Activated T-cell treated with anti-CD3 and anti-CD28 coated beads for 48 hours (primary cell): ENCODE measurements at places on chromosomes 16 and 17.

DNA sequence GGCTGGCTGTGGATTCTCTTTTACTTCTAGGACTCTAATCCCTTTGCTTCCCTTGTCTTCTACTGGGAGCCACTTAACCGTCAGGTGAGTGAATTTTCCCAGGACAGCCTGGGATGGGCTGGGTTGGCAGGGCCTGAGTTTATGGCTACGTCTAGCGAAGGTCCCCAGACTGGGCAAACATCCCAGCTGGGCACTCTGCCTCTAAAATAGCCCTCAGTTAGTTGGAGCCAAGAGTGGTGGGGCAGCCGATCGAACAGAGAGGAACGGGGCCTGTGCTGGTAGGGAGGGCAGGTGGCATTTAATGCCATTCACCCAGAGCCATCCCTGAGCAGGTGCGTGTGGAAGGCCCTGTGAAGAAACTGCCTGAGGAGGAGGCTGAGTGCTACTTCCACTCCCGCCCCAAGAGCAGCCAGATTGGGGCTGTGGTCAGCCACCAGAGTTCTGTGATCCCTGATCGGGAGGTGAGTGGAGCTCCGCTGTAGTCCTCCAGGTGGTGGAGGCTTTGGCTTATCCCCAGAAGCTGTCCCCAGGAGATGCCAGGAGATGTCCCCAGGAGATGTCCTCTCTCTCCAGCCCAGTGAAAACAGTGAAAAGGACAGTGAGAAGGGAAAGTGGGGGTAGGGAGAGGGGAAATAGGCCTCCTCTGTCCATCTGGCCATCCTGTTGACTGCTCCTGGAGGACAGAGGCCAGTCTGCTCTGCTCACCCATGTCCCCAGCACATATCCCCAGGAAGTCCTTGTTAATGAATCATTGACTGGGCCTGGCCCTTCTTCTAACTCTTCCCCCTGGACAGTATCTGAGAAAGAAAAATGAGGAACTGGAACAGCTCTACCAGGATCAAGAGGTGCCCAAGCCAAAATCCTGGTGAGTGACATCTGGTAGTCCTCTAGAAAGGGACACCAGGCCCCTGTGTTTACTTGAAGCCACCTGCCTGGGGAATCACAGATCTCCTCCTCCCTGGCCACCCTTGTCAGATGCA, 4.4 kb downstream of the PNPO start:
- no peak for DNase-seq

DNA sequence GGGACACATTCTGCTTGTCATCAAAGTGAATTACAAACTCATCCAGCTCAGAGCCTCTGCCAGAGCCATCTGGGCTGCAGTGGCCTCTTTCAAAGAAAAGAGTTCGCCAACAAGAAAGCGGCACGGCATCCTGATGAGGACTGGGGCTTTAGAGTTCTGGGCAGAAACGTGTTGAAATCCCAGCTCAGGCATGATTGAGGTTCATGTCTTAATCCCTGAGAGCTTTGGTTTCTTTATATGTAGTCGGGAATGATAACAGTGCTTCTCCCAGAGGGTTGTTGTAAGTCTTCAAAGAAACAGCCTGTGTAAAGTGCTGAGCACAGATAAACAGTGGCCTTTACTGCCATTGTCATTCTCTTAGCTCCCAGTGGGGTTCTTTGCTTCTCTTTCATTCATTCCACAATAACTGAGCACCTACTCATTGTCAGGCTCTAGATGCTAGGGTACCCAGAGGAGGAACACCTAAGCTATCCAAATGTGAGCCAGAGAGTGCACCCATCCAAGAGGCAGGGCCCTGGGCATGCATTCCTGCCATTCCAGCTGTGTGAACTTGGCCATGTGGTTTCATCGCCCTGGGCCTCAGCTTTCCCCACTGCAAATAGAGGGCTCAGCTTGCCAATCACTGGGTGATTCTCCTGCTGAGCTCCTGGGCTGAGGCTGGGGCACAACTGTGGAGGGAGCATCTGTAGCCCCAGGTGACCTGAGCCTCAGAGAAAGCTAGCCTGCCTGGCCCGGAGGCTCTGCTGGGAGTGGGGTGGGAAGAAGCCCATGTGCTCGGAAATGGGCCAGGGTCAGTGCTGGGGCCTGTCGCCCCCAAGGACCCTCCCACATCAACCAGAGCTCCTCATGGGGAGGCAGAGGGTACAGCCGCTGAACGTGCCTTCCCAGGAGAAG, 38.3 kb upstream of the CRHR1 start:
- no peak for DNase-seq

DNA sequence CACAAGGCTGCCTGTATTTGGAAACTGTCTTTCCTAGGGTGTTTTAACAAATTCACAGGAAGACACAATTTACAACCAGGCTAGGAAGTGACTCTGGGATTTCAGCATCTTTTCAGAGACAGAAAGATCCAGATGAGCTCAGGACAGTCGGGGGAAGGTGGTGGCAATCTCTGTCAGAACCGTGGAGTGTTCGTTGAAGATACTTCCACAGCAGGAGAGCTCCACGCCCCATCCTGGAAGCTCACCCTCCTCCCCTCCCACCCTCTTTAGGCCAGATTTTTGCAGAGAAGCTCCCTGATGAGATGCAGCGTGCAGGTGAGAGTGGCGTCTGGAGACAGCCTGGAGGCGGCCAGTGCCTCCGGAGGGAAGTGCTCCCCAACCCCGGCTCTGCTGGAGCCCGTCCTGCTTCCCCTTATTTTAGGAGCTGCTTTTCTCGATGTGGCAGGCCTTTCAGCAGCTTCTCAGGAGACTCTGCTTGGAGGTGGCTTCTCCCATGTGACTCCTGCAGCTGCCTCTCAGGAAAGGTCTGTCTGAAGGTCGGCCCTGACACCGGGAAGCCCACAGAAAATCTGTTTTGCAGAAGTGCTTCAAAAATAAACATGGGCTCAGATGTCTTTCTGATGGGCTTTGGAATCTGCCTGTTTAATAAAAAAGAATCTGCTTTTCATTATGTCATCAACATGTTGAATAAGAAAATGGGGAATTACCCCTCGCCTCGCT, 186.4 kb upstream of the CHMP6 start:
- no peak for DNase-seq

DNA sequence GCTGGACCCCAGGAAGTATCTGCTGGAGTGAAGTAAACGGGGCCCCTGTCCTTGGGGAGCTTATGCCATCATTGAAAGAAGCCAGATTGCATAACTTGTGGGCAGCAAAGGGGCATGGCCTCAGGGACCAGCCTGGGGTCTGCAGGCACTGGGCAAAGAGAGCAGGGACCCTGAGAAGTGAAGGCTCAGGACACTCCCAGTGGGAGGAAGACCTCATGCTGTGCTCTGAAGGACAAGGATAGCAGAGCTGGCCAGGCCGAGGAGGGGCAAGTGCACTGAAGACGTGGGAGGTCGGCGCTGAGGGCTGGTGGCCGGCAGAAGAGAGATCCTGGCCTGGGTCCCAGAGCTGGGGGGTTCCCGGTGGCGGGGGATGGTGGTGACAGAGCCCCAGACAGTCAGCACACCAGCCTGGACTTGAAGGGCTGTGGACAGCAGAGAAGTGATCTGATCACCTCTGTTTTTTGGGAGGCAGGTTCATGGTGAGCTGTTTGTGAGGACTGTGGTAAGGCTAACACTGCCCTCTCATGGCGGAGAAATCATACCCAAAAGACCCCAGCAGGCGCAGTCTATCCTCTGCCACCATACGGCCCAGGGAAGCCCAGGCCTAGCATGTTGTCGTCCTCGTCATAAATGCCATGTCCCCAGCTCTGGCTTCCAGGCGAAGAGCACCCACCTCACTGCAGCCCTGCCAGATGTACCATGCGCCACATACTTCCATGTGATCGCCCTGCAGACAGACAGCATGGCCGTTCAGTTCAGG, 7.1 kb upstream of the CNP start:
- DNase-seq = no peak

DNA sequence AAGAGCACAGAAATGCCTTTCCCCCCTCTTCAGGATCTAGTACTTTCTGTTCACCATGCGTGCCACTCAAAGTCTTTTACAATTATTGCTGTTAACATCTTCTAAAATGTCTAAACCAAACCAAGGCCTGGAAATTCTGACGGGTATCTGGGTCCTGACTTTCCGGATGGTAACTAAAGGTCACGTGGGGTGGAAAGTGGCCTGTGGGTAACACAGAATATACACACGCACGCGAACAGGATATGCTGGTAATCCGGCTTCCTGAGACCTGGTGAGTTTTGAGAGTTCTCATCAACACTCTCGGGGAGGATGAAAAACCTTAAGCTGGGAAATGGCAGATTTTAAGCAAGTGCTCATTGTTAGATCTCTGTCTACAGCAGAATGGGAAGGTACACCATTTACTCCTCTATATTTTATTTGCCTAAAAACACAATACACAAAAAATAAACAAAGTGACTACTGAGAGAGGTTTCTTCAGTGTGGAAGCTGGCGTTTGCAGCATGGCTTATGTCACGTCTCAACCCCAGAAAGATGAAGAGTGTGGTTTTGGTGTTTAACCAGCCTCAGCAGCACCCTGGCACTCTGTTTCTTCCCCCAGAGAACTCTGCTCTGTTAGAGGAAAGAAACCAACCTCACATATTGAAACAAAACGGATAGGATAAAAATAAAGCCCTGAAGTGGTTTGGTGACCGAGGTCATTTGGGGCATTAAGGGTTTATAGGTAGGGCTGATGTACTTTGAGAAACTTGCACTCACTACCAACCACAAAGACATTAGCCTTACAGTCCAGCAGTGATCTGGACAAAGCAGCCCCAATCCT, 37.3 kb downstream of the SMG6 start:
- peak; percentile 75 for DNase-seq

- DNase-seq = no peak
Measured at GRCh38 chr17:37740915-37741314, 3.9 kb downstream of the HNF1B start.

GRCh38 chr17:33363475-33363874, 70.4 kb upstream of the ASIC2 start:
- DNase-seq = no peak

DNA sequence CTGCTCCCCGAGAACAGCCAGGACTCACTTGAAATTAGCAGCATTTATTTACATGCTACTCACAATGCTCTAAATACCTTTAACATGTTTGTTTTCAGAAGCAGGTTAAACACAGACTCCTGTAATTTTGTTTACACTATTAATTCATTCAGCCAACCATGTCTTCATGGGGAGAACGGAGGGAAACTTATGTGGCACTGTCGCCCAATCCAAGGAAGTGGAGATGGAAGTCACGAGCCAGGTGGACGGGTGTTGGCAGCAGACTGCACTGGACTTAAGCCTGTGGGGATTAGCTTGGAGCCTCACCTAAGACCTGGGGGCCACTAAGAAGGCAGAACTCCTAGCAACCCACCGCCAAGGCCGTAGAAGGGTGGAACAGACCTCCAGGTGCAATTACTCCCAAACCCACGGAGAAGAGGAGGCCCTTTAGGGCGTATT, 8.8 kb upstream of the GFAP start:
- DNase-seq = no peak

DNA sequence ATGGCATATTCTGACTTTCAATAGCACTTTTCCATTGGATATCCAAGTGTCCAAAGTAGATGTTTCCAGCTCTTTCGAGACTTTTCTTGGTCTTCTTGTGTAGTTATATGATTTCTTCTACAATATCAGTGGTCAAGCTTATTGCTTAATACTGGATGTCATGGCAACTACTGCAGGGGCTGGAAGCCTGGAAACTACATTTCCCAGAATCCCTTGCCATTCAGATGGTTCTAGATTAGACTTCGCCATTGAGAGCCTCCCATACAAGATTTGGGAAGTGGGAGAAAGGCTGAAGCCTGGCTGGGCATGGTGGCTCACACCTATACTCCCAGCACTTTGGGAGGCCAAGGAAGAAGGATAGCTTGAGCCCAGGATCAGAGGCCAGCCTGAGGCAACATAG, 153.6 kb downstream of the C16orf95 start:
- no peak for DNase-seq

DNA sequence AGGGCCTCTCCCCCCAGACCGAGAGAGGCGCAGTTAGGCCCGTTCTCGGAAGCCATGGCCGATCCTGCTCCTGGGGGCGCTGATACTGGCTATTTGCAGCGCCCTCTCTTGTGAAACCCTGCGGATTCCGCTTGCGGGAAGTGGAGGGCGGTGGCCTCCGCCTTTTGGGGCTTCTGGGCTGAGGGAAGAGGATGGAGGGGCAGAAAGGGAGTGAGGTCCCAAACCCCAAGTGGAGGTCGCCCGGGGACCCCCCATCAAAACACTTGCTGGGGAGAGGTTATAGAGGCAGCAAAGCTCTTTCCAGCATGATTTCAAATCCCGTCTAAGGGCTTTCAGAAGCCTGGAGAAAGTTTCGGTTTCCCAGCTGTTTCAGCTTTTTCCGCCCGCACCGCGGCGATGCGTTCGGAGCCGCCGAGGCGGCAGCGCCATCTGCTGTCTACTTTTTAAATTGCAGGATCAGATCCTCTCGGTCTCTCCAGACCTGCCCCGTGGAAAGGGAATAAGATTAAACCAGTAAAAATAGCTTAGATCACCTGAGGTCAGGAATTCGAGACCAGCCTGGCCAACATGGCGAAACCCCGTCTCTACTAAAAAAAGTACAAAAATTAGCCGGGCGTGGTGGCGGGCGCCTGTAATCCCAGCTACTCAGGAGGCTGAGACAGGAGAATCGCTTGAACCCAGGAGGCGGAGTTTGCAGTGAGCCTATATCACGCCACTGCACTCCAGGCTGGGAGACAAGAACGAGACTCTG, 15.8 kb downstream of the SNX20 start:
- DNase-seq = peak; percentile 75
